Fibroblast of gingiva (primary cell): ENCODE measurements at places on chromosomes 5 and 9.

- peak; percentile 7 for DNase-seq
These were observed 845.4 kb downstream of the EFNA5 start for GRCh38 chr5:106825374-106825773.

- DNase-seq = no peak
These were observed 146.5 kb downstream of the FANCC start for GRCh38 chr9:95171001-95171400.

GRCh38 chr5:58950224-58950623, 367.3 kb downstream of the RAB3C start:
- no peak for DNase-seq

DNA sequence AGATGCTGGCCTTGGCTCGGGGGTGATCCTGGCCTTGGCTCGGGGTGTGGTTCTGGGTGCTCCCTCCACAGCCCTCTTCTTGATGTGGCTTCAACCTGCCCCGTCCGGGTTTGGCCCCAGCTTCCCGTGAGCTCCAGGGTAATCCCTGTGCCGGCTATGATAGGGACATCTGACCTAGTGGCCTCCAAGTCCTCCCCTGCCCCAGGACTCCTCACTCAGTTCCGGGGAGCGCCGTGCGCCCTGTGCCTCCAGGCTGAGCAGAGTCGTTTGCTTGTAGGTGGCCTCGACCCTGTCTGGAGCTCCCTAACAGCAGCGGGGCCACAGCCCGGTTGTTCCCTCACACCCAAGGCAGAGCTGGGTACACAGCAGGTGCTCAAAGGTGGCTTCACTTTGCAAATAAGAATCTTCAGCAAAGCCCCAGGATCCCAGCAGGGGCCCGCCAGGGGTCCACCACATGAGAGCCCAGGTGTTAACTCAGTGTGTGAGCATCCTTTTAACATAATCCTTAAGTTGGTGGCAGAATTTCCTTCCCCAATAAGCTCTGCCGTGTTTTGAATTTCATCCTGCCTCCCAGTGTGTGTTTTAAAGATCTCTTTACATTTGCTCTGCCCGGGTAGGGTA, 32.3 kb upstream of the CEP72 start:
- DNase-seq = no peak

DNA sequence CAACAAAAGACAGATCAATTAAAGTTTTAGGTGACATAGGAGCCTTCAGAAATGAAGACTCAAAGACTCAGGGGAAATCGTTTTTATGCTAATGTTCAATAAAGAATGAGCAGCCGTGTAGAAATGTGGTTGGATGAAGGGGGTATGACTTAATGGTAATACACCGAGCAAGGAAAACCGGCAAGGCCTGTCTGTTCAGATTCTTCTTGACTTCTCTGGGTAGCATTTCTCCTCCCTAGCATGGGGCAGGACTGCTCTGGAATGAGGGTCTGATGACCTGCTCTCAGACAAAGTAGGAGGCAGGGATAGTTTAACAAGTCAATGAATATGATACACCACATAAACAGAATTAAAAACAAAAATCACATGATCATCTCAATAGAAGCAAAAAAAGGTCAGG, 487.4 kb downstream of the ZNF608 start:
- DNase-seq = no peak

GRCh38 chr9:78072586-78073199, 41.1 kb upstream of the GNAQ start:
- DNase-seq = no peak

- peak; percentile 95 for DNase-seq
These were observed 14.9 kb downstream of the FOXI1 start for GRCh38 chr5:170120576-170120975.

DNA sequence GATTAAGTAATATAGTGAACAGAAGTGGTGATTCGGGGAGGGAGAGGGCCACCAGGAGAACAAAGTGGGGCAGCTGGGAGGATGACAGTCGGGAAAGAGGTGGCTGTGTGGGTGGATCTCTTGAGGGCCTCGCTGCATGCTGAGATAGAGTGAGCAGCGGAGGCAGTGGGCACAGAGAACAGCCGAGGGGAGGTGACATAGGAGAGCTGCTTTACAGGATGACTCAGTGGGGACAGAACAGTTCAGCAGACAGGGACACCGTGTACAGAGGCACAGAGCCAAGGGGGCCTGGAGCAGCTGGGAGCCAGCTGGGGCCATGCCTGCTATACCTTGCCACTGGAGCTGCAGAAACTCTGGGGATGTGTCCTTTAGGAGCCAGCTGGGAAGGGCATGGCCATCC, 273.9 kb downstream of the GADD45G start:
- no peak for DNase-seq

GRCh38 chr5:125775896-125776295, 647.3 kb upstream of the GRAMD2B start:
- DNase-seq = no peak

DNA sequence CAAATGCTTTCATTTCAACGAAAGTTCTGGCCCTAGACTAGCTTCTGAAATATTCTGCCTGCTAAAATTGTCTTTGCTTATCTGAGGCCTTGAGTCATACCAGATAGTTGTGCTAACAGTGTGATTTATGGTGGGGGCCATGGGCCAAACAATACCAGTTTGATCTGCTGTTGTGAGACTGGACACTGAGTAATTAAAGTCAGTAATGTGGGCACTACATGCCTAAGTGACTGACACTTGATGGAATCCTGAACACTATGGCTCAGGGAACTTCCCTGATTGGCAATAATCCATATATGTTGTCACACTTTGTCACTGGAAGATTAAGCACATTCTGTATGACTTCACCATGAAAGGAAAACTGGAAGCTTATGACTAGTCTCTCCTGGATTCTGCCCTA, 127.6 kb upstream of the CYLC2 start:
- DNase-seq = no peak

- peak; percentile 50 for DNase-seq
These were observed 74.5 kb downstream of the CDKN2A start for GRCh38 chr9:21919377-21920362.

DNA sequence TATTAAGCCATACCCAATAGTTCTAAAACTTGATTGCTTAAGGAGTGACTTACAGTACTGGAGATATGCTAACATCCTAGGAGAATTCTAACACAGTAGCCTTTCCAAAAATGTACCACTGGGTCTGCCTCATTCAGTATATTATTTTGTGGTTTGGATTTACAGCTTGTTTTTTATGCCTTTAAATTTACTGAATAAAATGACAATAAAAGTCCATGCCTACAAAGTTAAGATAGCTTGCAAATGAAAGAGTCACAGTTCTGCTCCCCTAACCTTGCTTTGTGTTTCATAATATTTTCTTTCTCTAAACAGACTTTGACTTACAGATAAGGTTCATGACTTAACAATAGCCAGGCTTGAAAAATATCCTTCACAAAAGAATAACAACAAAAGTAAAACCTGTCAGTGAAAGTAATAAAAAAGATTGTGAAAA, 951.1 kb upstream of the NUDT12 start:
- DNase-seq = no peak

DNA sequence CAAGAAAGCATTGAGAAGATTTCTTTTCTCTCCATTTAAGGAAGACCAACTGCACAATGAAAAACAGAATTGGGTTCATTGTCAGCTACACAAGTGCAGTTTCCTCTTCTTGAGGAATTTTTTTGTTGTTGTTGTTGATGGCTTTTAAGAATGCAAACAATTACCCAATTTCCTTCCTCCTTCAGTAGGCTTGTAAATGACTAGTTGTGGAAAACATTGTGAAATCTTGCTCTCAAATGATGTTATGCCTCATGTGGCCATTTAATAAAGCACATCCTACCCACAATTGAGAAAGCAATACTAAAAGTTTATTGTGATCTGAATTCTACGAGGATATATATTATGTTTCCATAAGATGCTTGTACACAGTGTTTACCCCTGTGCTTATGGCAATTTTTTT, 171.6 kb downstream of the FAM174A start:
- DNase-seq = peak; percentile 25

DNA sequence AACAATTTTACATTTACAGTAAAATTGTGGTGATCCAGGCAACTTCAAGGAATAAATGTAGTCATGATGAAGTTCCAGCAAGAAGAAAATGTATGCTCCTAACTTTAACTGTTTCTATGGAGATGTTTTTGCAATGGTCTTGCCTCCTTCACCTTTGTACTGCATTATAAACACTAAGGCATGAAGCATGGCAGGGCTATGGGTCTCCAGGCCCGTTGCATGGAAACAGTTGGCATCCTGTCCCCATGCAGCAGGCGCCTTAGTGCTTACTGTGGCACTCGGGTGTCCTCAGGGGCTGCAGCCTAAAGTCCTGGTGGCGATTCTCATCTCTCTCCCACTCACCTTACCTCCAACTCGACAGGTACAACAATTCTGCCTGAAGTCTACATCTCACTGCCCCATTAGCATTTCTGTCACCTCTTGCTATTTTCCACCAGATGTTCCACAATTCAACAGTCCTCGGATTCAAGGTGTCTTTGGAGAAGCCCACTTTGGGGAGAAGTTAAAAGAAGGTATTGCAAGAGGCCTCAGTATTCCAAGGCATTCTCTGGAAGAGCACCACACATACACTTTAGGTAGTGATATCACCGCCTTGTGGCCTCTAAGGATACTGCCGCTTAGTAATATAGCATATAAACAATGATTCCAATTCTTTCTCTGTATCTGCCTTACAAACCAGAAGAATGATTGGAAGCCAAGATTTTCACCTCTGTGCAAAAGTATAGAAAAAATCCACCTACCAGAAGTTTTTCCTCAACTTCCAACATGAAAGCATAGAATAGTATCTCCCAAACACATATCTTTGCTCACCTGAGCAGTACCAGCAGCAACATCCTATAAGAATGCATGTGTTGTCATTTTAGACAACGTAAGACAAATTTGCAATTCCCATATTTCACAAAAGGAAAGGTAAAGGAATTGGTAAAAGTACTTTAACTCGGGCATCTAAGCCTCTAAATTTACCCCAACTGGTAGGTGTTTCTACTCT, 5.1 kb downstream of the LIFR start:
- peak; percentile 48 for DNase-seq

DNA sequence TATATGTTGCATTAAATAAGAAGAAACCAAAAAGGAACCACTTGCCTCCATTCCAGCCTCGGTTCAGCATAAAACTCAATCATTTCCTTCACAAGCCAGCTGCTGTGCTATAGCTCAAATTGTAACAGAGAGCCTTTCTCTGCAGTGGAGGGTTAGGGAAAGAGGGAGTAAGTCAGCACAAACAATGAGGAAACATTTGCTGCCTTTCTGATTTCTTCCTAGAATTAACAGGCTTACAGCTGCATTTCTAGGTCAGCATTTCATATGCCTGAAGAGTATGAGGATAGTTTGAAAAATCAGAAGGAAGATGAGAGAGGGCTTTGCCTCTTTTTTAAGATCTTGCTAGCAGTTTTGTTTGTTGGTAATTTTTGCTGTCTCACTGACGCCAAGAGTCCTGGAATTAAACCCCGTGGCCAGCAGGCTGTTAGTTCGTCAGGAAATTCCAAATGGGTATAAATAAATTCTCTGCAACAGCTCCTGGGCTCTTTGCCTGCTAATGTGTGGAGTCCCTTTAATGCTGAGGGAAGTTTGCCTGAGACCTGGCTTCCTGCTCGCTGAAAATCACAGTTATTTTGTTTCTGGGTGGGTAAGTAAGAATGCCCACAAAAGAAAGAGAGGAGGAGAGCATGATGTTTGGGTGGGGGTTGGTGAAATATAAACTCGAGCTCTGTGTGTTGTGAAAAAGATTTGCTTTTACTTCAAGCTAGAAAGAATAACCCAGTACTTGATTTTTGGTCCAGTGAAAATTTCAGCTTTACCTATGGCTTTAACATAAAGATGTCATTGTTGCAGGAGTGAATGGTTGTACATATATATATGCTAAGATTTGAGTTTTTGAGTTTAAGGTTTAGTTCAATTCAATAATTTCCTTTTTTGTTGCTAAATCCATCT, 148.1 kb upstream of the DMRT1 start:
- DNase-seq = peak; percentile 88

- DNase-seq = no peak
These were observed 13.3 kb downstream of the NR5A1 start for GRCh38 chr9:124493794-124494479.

GRCh38 chr5:145975361-145976066, 39.1 kb downstream of the SH3RF2 start:
- DNase-seq = peak; percentile 33

GRCh38 chr9:12878351-12878978, 103.6 kb downstream of the LURAP1L start:
- DNase-seq = peak; percentile 59

GRCh38 chr9:121354141-121354540, 15.9 kb downstream of the STOM start:
- no peak for DNase-seq

- DNase-seq = no peak
These were observed 114.4 kb downstream of the PSD2 start for GRCh38 chr5:139910036-139910435.

- no peak for DNase-seq
These were observed 460.4 kb downstream of the CDH9 start for GRCh38 chr5:26578002-26578401.

DNA sequence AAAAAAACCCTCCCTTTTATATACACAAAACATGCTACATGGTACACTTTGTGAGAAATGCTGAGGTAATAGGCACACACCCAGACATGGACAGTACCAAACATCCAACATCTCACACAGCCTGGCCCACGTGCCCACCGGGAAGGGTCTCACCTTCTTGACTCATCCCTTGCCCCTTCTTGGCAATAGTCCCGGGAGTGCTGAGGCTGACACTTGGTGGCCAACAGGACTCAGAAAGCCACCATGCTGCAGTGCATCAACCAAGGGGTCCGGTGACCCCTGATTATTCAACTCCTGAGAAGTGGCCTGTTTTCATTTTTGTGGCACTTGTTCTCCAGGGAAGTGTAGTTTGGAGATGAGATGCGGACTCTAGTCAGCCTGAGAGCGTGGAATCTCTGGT, 35.0 kb downstream of the ANGPTL2 start:
- no peak for DNase-seq

DNA sequence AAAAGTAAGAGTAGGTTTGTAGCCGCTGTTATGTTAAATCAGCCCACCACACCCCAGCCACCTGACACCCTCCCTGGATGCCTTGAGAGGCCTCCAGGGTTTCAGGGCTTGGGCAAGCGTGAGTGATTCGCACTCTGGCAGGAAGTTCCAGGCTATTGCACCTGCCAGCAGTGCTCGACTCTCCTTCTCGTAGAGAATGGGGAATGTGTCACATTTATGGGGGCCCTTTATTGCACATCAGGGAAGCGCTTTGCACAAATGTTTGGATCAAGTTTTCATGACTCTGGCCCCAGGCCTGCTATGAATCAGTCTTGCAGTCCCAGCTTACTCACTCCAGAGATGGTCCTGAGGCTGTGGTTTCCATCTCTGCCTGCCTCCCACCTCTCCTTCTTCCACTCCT, 66.1 kb upstream of the ADRA1B start:
- DNase-seq = peak; percentile 50

- no peak for DNase-seq
These were observed 38.2 kb upstream of the BTNL3 start for GRCh38 chr5:180950291-180950949.

- DNase-seq = no peak
These were observed 32.9 kb downstream of the FAM163B start for GRCh38 chr9:133576031-133576874.

DNA sequence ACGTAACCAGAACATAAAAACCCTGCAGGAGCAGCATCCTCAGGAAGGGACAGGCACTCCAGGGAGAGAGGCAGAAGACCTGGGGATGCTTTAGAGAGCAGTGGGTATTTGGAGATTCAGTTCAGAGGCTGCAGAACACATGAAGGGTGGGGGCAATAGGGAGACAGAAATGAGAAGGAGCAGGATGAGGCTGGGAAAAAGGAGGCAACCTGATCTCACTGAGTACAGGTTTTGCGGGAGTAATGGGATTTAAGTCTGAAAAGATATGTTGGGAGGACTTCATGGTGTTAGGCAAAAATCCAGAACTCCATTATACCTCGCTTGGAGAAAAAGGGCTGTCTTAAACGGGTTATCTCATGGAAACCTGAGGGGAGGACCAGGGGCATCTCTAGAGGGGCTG, 41.3 kb upstream of the GARNL3 start:
- no peak for DNase-seq

GRCh38 chr5:173671121-173671949, 54.9 kb upstream of the BOD1 start:
- peak; percentile 12 for DNase-seq
